ENCODE measurements at places on chromosomes 12 and 14. TPM values are rescaled to one million over a fixed set of nuclear protein-coding genes. Genes with fewer than 3 reads are reported as not detected.

DNA sequence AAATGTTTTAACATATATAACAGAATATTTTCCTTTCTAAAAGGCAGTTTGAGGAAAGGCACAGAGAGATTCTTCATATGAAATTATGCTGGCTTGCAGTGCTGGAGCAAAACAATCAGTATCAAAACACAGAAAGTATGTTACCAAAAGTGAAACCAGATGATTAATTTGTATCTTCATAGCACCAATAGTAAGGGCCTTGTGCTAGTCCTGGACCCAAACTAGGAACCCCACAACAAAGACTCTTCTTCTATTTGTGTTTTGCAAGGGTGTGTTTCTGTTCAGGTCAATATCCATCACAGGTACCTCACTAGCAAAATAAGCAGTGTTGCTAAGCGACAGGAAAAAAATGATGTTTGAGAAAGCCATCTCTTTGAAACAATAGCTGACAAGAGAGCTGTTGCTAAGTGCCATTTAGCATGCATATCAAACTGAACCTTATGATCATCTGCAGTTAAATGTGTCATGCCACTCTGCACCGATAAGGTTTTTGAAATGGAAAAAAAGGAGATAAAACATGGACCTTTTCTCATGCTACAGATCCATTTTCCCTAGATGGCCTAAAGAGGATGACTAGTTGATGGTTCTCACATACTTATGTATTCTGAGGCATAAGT is 196.2 kb upstream of the ALG10 start:
- no peak for DNase-seq

PABPN1 gene
- total RNA-seq, result 90.5 TPM

DNA sequence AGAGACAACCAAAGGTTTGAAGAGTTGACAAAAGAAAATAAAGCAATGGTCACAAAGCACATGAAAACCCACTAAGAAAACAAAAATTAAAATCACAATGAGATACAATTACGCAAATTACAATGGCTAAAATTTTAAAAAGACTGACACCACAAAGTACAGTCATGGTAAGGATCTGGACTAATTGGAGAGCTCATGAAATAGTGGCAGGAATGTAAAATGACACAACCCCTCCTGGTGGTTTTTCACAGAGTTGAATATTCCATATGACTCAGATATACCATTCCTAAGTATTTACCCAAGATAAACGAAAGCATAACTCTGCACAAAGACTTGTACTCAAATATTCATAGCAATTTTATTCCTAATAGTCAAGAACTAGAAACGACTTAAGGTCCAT is 65.9 kb downstream of the NOVA1 start:
- DNase-seq, result no peak

- DNase-seq, result no peak
Measured at GRCh38 chr14:52043690-52044089, 25.2 kb downstream of the NID2 start.

PGAM5 gene
- total RNA-seq, result 43.9 TPM
